ENCODE measurements at places on chromosomes 5 and 9.
A peak's percentile ranks its signal among the peaks of the same experiment; 100 is the strongest.

GRCh38 chr9:19184144-19184917 is 46.2 kb upstream of the DENND4C start:
- DNase-seq = peak; percentile 46

- no peak for DNase-seq
Measured at GRCh38 chr5:172534229-172535107, 80.1 kb upstream of the SH3PXD2B start.

DNA sequence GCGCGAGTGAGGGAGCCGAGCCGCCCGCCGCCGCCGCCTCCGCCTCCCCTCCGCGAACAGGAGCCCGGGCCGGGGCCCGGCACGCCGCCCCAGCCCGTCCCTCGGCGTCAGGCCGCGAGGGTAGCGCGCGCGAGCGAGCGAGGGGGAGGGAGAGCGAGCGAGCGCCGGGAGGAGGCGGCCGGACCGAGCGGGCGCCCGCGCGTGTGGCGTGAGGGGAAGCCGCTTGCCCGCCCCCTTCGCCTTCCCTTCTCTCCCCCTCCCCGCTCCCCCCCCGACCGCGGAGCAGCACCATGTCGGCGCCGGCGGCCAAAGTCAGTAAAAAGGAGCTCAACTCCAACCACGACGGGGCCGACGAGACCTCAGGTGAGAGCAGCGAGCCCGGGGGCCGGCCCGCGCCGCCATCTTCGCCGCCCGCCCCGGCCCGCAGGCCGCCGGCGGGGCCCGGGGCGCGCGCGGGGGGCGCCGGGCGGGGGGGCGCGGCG is 312 bp downstream of the SET start:
- peak; percentile 71 for DNase-seq

GRCh38 chr9:135116881-135117280 is 29.4 kb downstream of the OLFM1 start:
- no peak for DNase-seq

DNA sequence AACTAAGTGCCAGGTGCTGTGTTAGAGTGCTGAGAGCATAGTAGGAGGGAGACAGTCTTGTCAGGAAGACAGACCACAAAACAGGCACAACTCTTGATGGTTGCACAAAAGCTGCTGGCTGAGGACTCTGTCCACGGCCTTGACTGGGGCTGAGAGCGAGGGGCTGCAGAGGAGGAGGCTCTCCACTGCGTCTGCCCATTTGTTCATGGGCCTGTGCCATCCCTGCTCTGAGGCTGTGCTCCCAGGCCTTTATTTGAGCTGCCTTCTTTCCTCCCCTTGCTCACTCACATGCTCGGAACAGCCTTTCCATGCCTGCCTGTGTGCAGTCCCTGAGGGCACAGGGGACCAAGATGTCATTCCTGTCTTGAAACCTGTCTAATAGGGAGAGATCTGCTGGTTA is 147.8 kb downstream of the CACNA1B start:
- no peak for DNase-seq

- no peak for DNase-seq
Measured at GRCh38 chr9:124482431-124483031, 24.7 kb downstream of the NR5A1 start.

- peak; percentile 59 for DNase-seq
Measured at GRCh38 chr5:124996764-124997077, 250.3 kb upstream of the ZNF608 start.

- DNase-seq = no peak
Measured at GRCh38 chr9:93549611-93550010, 26.8 kb upstream of the PHF2 start.

DNA sequence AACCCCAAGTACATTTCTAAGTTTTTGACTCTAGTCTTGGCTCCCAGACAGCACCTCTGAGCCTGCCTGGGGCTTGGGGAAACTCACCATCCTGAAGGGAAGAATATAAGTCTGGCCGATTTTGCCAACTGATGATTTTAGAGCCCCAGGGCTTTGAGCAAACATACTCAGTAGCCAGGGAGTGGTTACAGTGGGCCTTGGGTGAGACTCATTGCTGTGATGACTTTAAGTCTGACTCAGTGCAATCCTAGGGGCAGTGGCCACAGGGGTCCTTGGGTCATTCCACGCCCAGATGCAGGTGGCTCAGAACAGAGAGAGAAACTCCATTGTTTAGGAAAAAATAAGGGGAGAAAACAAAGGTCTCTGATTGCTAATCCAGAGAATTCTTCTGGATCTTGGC is 312.0 kb upstream of the EDIL3 start:
- no peak for DNase-seq

- no peak for DNase-seq
Measured at GRCh38 chr5:113167985-113168384, 191.4 kb downstream of the DCP2 start.

- no peak for DNase-seq
Measured at GRCh38 chr5:1211701-1212100, 10.3 kb downstream of the SLC6A19 start.

DNA sequence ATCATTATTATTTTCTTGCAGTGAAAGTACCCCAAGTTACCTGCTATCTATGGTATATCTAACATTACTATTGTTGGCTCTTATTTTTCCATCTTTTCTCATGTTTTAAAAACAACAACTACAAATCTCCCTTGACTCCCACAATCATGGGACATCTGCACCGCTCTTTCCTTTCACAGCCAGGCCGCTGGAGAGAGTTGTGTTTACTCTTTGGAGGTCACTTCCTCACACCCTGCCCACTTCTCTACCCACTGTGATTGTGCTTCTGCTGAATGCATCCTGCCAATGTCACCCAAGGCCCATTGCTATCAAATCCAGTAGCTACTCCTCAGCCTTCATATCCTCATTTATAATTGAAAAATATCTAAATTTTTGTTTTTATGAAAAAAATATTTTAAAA is 29.7 kb downstream of the SLC28A3 start:
- DNase-seq = no peak

DNA sequence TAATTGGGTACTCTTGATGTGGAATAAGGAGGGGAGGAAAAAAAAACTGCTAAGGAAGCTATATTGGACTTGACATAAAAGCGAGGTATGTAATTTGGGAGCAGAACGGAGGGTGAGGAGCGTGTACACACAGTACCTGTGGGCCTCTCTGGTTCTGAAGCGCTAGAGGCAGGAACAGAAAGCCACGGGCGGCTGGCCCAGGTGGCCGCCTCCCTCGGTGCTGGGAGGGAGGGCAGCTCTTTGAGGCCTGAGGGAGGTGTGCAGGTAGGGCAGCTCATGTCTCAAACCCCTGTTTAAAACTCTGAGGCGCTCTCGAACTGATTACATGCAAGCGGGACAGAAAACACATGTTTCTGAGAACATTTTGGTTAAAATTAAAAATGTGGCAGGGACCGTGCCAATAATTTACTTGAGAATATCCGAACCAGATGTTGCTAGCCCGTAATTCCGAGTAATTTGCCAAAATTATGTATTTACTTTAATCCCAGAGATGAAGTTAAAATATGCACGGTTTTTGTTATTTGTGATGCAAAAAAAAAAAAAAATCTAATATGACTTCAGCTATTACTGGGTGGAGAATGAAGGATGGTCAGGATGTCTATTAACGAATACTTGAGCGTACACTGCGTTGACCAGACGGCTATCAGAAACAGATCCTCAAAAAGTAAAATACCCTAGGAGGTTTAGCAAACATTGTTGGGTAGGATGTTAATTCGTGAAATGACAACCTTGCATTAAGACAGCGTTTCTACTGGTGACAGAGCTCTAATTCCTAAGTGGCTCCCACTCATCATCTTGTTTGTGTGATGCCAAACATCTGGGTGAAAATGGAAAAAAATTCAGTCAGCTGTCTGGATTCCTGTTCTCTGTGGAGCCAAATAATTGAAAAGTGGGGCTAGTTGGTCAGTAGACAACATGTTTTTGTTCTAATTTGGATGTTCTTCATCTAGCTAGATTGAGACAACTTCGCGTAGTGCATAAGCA is 24.4 kb upstream of the STC2 start:
- no peak for DNase-seq

- DNase-seq = no peak
Measured at GRCh38 chr5:140049205-140049604, 6.1 kb upstream of the NRG2 start.

GRCh38 chr5:150616024-150616470 is 24.4 kb upstream of the SYNPO start:
- DNase-seq = no peak

GRCh38 chr5:9284781-9285307 is 261.0 kb downstream of the SEMA5A start:
- DNase-seq = no peak

DNA sequence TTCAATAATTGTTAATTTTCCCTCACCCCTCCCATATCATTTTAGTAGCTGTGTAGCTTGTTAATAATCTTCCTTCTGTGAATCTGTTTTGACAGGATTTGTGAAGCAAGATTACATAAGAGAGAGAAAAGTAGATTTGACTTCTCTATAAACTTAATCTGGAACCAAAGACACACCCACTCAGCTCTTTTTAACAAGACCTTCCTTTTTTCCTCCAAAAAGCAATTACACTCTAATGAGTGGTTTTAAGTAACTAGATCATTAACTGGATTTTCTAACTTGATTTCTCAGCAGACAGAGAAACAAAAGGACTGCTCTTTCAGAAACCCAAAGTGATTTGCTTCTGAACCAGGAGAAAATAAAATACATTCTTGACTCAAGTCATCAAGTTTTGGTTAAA is 21.9 kb downstream of the RFK start:
- no peak for DNase-seq

GRCh38 chr5:149348518-149348917 is 3.2 kb downstream of the GRPEL2 start:
- DNase-seq = no peak

DNA sequence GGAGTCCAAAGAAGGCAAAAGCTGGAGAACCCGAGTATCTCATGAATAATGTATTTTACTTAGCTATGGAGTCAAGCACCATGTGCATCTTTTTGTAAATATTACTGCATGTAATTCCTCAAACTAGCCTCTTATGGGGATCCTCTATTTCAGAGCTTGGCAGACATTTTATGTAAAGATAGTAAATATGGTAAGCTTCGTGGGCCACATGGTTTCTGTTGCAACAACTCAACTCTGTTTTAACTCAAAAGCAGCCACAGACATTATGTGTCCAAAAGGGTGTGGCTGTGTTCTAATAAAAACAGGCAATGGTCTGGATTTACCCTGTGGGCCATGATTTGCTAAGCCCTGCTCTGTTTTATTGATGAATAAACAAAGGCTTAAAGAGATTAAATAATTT is 17.3 kb downstream of the DAPK1 start:
- DNase-seq = no peak

- no peak for DNase-seq
Measured at GRCh38 chr5:89377767-89378455, 494.9 kb upstream of the MEF2C start.

DNA sequence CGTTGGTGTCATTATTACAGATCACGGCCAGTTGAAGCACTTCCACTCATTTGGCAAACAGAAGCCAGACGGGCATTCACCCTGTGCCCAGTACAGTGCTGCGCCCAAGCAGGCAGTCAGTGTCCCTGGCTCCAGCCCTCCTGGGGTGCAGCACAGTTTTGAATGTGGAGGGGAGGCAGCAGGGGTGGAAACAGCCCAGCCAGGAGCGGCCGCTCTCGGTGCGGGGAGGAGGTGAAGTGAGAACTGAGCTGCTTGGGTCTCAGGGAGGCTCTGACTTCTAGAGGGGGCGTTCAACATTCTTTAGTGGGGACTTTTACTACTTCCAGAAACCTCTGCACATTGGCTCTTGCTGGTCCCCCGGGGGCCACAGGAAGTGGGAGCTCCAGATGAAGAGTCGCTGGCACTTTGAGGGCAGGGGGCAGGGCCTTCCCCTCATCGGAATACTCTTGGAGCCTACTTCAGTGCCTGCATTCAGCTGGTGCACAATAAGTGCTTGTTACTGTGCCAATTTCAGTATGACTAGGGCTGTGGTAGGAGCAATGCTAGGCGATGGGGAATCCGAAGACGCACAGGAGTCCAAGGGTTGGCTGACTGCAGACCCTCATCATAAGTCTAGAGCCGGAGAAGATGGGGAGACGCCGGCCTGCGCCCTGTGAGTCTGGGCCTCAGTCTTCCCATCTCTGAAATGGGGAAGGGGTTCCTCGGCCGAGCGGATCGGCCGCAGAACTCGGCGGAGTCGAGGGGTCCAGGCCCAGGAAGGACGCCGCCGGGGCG is 492 bp upstream of the NEK6 start:
- no peak for DNase-seq
